Activated CD4-positive, CD25-positive, alpha-beta regulatory T cell treated with anti-CD3 and anti-CD28 coated beads, Interleukin-2, amount 50 U/mL, for 24 hours (primary cell): ENCODE measurements at places on chromosomes 4 and X.

DNA sequence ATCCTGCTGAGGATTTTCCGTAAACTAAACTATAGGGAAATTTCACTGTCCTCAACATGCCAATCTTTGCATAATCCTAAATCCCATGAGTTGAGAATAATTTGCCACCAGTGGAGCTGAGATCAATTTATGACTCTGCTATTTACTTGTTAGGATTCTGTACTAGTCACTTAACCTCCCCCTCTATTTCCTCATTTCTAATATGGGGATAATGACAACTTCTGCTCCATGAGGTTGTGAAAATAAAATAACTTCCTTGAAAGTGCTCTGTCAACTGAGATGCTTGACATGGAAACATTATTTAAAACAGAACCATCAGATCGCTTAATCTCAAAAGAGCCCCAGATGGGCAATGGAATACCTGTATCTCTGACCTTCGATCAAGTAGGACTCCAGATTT, 2.6 kb upstream of the FGF16 start:
- ATAC-seq = no peak

DNA sequence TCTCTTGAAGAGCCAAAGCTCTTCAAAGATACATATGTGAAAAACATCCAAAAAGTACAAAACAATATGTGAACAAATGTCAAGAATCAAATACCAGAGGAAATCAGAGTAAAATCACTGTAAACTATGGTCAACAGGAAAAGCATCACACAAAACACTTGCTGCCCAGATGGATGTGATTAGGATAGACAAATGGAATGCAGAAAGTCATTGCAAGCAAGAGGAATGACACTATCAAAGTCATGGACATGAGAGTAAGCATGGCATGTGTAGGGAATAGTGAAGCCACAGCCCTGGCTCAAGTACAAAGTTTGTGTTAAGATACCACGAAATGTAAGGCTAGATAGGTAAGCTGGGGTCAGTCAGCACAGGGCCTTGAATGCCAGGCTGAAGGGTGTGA, 37.7 kb downstream of the CLDN2 start:
- no peak for ATAC-seq

GRCh38 chr4:63814171-63814964, 594.9 kb downstream of the TECRL start:
- ATAC-seq = no peak

- ATAC-seq = no peak
These were observed 550.5 kb upstream of the BOD1L1 start for GRCh38 chr4:14177987-14178386.

DNA sequence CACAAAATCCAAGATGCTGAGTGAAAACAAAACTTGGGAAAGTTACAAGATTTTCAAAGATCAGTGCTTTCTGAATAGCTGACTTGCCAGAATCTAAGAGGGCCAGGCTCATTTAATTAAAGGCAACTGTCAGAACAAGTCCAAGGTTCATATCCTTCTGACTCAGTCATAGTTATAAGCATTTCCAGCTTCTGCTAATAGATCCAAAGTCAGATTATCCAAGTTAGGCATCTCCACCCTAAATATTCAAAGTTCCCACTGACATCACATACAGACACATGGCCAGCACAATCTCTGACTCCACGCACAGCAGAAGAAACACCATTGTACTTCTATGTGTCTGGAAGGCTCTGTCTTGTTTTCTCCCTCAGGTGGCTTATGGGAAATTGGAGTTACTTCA, 41.8 kb downstream of the GASK1B start:
- no peak for ATAC-seq

- no peak for ATAC-seq
These were observed 325.6 kb upstream of the BOD1L1 start for GRCh38 chr4:13953083-13953482.

GRCh38 chrX:112094729-112095128, 12.2 kb upstream of the TRPC5 start:
- no peak for ATAC-seq

DNA sequence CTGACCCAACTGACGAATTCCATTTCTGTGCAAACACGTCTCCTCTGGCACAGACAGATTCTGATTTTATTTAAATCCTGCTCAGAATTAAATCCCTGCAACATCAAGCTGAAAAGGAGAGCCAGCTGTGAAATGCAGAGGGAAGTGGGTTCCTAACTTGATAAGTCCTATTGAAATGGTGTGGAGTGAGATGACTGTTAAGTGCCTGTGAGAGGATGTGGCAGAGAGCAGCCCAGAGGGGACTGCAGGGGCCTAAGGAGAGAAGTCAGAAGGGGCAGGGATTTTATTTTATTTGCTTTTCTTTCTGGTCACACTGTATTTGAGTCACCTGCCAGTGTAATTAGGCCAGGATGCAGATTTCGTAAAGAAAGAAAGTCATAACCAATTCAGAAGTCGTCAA, 277.4 kb downstream of the NKX6-1 start:
- no peak for ATAC-seq

GRCh38 chr4:85598936-85599335, 124.0 kb downstream of the ARHGAP24 start:
- no peak for ATAC-seq

- ATAC-seq = no peak
These were observed 68.5 kb upstream of the HMX1 start for GRCh38 chr4:8939840-8940742.

GRCh38 chrX:42694260-42694815, 83.6 kb downstream of the PPP1R2C start:
- ATAC-seq = peak; percentile 48

GRCh38 chr4:32374206-32374605, 1654.0 kb downstream of the PCDH7 start:
- no peak for ATAC-seq

DNA sequence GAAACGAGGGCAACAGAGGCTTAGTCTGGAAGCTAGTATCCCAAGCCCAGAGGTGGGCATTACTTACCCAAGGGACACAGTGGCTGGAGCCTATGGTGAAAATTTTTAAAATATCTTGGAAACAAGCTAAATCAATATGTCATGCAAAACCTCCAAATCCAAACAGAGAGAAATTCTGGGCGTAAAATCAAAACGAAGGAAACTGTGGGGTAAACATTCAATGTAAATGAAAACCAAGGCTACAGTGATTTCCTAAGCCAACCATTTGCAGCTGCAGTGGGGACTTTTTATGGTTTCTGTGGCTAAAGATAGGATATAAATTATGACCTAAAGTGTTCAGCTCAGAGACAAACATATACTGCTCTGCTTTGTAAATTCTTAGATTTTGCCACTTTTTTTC, 507.7 kb upstream of the DIAPH2 start:
- no peak for ATAC-seq

- no peak for ATAC-seq
These were observed 923.9 kb upstream of the LCORL start for GRCh38 chr4:18945464-18945863.

- peak; percentile 27 for ATAC-seq
These were observed 195.6 kb downstream of the RAPGEF2 start for GRCh38 chr4:159298502-159298901.

DNA sequence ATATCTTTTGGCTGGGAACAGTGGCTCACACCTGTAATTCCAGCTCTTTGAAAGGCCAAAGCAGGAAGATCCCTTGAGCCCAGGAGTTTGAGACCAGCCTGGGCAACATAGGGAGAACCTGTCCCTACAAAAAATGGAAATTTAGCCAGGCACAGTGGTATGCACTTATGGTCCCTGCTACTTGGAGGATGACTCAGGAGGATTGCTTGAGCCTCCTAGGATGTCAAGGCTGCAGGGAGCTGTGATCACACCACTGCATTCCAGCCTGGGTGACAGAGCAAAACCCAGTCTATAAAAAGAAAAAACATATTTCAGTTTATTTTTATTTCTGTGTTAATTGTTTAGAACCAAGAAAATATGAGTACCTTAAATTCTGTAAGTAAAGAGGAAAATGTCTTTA, 123.7 kb downstream of the CBR4 start:
- ATAC-seq = no peak

DNA sequence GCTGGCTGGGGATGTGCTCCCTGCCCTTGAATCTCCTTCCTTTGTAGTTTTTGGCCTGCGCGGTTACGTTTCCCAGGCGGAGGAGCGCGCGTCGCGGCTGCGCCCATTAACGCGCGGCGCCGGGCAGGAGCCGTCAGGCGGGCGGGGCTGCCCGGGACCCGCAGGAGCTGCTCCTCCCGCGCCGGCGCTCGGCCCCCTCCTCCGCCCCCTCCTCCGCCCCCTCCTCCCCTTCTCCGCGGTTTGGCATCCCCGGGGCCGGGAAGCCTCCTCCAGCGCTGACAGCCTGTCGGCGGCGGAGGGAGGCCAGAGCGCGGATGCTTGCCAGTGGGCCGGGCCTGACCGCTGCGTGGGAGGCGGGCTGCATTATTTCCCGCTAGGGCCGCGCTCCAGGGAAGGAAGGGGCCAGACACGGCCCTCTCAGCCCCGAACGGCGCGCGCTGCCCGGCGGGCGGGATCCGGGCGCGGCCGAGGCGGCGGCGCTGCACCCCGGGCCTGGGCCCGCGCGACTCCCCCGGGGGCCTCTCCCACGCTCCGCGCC, at the start of gene DCLK2:
Gene DCLK2, plus strand, starts transcription at position 405 of the 538 bp plus-strand sequence. CDS start 583 bp downstream, outside the sequence.
- no peak for ATAC-seq

- ATAC-seq = no peak
These were observed 456.1 kb downstream of the KCTD8 start for GRCh38 chr4:43992552-43992951.

GRCh38 chr4:155693015-155693663, 26.5 kb downstream of the GUCY1A1 start:
- no peak for ATAC-seq

DNA sequence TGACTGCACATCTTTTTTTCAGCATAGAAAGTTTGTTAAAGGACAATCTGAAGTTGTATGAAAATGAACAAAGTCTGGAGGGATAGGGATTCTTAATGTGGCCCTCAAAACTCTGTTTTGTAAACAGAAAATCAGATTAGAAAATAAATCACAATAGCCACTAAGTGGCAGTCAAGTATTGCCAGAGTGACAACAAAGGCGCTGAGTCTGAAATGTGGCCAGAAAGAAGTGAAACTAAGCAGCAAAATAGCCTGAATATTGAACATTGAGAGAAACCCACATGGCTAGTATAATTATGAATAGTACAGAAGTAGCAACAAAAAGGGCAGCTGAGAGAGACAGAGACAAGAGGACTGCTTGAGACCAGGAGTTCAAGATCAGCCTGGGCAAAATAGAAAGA, 81.1 kb upstream of the CT45A1 start:
- no peak for ATAC-seq

DNA sequence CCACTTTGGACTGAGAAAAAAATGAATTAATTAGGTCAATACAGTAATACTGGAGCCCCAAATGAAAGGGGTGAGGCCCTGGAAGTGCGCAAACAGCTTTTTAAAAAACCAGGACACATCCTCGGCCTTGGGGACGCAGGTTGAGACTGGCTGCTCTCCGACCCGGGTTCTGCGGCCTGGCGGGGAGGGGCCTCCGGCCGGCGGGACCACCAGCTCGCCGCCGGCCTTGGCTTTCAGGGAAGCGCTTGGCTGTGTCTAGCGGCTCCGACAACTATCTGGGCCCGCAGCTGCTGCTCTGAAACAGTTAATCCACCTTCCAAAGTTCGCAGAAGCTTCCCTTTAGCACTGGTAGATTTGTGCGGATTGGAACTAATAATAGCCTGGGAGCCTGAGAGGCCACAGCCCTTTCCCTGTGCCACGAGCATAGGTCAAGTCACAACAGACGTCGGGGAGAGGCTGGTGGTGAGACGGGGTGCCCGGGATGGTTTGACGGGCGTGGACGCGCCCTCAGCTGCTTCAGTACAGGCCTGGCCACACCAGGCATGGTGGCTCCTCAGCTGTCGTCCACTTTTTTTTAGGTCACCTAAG, 1.1 kb upstream of the SEL1L3 start:
- ATAC-seq = no peak
